ENCODE measurements at places on chromosomes 16 and 17. TPM values are rescaled to one million over a fixed set of nuclear protein-coding genes. Genes with fewer than 3 reads are reported as not detected.

DNA sequence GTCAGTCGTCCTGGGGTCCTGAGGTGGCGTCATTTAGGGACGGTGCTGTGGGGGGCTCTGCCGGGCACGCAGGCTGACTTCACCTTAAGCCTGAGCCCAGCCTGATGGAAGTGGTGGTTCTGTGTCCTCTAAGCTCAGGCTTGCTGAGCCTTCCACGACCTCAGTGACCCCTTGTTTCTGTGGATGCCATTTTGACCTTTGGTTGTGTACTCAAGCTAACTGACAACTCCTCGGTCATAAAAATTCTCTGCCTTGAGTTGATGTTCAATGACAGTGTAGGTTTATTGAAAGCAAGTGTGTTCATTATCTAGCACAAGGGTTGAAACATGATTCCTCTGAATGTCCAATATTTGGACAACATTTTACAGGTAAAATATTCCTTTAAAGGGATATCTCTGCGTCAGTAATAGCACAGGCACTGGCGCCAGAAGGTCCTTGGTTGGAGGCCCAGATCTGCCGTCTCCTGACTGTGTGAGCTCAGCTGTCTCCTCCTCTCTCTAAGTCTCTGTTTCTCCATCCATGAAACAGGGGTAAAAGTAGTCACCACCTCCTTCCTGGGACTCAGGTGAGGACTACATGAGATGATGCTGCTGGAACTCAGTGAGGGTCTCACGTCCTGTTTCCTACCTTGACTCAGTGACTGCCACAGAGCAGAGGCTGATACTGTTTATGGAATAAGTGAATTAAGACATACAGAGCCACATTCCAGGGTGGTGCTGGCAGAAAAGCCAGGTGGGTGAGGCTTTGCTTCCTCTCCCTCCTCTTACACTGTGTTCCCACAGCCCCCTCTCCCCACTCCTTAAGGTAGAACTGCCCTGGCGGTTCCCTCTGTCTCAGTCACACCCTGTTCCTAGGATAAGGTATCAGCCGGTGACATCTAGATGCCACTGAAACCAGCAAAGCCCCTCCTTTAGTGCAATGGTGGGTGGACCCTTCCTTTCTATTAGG lies 75.7 kb downstream of the IRF8 start:
- DNase-seq, result no peak

GRCh38 chr16:31569360-31569717 lies 41.6 kb downstream of the AHSP start:
- DNase-seq, result no peak

GRCh38 chr17:68383120-68383442 lies 74.2 kb downstream of the WIPI1 start:
- no peak for DNase-seq

- DNase-seq, result no peak
Measured at GRCh38 chr17:28029044-28029443, 13.4 kb upstream of the NLK start.

GRCh38 chr17:18961634-18962493 lies 9.9 kb downstream of the SLC5A10 start:
- no peak for DNase-seq

DNA sequence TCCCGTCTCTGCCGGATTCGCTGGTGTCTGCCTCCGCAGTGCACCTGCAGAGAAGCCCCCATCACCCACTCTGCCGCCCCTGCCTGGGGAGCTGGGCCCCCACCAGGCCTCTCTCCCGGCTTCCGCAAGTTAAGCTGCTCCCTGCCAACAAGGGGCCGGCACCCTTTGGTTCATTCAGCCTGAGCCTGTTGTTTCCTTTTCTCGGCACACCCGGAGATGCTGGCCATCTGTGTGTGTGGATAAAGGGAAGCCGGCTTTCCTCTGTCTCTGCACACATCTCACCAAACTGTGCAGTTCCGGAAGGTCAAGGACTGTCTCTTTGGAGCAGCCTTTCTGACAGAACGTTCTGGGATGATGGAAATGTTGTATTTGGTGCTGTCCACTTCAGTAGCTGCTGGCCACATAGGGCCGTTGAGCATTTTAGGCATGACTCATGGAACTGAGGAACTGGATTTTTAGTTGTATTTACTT lies 6.8 kb downstream of the MAPK8IP3 start:
- DNase-seq, result no peak

DNA sequence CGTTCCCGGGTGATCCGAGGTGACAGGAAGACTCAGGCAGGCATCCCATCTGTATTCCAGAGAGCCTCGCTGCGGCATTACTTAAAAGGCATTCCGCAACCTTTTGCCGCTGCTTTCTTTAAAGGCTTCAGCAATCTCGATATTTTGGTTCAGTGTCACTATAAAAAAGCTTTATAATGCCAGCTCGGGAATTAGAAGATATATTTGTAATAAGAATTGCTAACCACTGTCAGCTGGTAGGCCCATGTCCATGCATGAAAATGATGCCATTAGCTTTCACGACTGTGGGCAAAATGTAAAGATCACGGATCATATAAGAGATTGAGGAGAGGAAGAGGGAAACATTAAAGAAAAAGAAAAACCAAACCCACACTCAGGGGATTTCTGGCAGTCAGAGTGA lies 578.6 kb upstream of the CDH5 start:
- no peak for DNase-seq

- no peak for DNase-seq
Measured at GRCh38 chr17:49633762-49634484, 44.0 kb downstream of the SPOP start.

Gene CCL5
- 442 TPM for total RNA-seq

Gene SDR42E2
- 1.2 TPM for total RNA-seq

Gene AXIN2
- 20.9 TPM for total RNA-seq
